Neuronal stem cell (in vitro differentiated cells): ENCODE measurements at places on chromosomes 6 and 20.

DNA sequence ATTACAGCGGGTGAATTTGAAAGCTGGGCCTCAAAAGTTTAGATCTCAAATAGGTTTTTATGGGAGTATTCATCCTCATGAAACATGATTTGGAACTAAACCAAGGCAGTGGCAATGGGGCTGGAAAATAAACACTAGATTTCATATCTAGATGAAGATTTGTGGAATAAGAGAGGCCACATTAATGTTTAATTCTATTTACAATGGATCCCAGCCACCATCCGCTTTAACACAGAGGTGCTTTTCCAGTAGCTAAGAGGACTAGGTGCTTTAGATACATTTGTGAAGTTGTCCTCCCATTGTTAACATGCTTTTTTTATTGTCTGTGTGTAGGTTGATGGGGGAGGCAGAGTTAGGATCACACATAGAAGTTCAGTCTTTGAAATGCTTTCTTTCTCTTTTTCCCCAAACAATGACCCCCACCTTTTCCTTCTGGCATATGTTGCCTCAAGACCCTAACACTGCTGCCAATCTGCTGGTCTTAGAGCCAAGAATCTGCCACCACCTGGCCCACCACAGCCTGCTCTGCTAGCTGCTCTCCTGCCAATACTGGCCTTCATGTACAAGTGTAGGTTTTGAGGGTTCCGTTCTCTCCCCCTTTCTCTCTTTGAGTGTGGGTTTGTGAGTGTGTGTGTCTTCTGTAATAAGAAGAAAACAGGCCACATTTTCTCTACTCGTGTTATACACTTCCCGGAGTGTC, 27.8 kb upstream of the GFRAL start:
- DNase-seq = no peak
- no peaks in the 10 kb centered on the region for H3K4me1 ChIP-seq
- no peak overlapping the region for H3K27ac ChIP-seq
- H3K4me3 ChIP-seq = no peak overlapping the region
- no peaks in the 10 kb centered on the region for H3K27me3 ChIP-seq
- no peaks in the 10 kb centered on the region for H3K36me3 ChIP-seq

- no peak overlapping the region for H3K27ac ChIP-seq
- no peak overlapping the region for H3K4me3 ChIP-seq
- peaks cover 10% of the 10 kb centered on the region for H3K4me1 ChIP-seq
- peak; percentile 53 for DNase-seq
Measured at GRCh38 chr20:1469925-1470571, 3.4 kb upstream of the NSFL1C start.

GRCh38 chr20:41173161-41173721, 35.9 kb downstream of the PLCG1 start:
- H3K27me3 ChIP-seq = no peaks in the 10 kb centered on the region
- peak; percentile 69 for DNase-seq
- no peak overlapping the region for H3K4me3 ChIP-seq
- H3K4me1 ChIP-seq = no peaks in the 10 kb centered on the region
- H3K36me3 ChIP-seq = peaks cover 78% of the 10 kb centered on the region
- no peak overlapping the region for H3K27ac ChIP-seq

DNA sequence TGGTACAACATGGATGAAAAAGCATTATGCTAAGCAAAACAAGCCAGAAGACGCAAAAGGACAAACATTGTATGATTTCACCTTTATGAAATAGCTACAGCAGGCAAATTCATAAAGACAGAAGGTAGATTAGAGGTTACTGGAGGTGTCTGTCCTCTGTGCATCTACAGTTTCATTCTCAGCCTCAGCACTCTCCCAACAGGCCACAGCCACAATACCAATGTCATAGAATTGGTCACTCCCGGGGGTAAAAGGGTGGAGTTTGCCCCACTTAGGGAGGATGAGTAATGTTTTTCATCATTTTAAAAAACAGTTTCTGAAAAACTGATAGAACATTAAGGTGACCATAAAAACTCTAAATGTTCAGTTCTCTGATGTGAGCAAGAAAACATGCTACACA, 17.2 kb upstream of the TMX4 start:
- DNase-seq = no peak
- H3K4me1 ChIP-seq = no peaks in the 10 kb centered on the region
- H3K36me3 ChIP-seq = no peaks in the 10 kb centered on the region
- no peak overlapping the region for H3K4me3 ChIP-seq
- peaks cover 6% of the 10 kb centered on the region for H3K27me3 ChIP-seq
- H3K27ac ChIP-seq = no peak overlapping the region
